LNCaP clone FGC (cell line): ENCODE measurements at places on chromosomes 12 and 14.

- DNase-seq, result no peak
Measured at GRCh38 chr12:80643961-80644360, 63.5 kb upstream of the MYF6 start.

DNA sequence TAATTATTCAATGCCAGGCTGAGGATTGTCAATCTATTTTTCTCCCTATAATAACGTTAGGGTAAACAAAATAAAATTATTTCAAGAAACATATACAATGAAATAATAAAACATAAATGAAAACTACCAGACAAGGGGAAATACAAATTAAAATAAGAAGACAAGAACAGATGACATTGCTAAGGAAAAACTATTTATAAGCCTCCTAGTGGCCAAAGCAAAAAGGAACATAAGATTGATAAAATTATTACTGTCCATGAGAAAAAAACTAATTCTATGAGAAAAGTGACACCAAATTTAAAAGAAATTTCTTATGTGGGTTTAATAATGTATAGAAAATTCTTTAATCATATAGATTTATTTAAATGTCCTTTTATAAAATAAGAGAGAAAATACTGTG lies 294.7 kb downstream of the TTC6 start:
- no peak for DNase-seq

DNA sequence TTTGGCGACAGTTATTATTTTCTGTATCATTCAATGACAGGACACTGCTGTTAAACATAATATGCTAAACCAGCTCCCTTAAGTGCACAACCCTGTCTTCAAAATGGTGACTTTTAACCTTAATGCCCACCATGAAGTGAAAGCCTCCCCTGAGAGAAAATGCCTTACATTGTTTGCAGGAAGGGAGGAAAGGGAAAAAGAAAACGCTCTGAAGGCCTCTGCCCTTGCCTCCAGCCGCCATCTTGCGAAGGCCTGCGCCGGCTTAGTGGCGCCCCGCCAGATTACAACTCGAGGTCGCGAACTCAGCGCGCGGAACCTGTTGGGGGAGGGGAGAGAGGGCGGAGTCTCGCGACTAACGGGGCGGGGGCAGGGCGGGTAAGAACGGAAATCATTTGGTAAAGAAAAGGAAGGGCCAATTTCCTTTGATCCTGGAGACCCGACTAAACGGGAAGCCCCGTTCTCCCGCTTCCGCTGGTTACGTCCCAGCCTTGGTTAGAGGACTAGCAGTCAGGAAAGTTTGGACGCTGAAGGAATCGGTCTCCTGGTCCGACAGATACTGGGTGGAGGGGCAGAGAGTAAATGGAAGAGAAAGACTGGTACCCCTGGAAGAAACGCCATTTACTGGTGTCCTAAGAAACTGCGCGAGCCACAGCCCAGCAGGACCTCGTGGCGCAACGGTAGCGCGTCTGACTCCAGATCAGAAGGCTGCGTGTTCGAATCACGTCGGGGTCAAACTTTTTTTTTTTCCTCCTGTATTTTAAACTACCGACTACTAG lies 11.6 kb upstream of the TMPO start:
- DNase-seq, result peak; percentile 70

DNA sequence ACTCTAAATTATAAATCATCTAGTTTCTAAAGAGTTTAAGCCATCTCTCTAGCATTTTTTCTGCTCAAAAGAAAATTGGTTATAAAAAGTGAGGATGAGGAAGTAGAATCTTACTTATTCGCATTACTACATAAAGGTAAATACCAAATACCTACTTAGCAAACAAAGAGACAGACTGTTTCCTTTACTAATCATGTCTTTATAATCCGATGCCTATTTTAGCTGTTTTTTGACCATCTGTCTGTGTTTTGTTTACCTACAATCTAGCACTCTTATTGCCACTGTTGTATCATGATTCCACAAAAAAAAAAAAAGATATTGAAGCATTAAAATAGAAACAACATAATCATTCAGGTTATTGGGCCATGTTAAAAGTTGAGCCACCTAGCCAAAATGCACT lies 396.2 kb downstream of the PAWR start:
- no peak for DNase-seq

GRCh38 chr12:88726806-88727720 lies 146.8 kb upstream of the KITLG start:
- DNase-seq, result no peak

DNA sequence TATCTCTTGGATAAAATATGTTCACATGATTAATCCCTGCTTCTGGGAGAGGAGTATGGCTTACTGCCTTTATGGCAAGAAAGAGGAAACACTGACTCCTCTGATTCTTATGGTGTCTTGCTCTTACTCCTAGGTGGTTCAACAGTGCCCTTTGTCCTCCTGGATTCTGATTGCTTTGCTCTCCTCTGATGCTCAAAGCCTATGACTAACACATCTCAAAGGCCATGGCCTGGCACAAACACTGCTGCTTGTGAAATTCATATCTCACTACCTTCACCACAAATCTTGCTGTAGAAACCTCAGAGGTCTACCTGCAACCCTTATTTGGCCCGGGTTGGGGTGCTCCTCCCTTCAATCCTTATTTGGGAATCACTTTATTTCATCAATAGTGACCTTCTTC lies 217.2 kb downstream of the C12orf50 start:
- DNase-seq, result no peak

DNA sequence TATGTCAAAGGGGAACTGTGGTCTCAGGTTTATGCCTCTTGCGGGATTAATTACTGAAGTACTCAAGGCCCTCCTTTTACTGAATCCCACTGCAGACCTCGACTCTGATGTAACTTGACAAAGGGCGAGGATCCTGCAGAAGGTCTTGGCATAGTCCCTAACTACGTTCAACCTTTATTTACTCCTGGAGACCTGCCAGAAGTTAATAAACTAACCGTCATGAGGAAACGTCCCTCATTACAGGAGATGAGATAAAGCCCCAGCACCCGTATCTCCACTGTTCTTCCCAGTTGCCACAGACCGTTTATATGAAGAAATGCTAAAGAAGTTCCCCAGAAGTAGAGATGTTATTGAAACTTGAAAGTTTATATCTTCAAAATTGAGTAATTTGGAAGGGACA lies 190.9 kb downstream of the ETV6 start:
- DNase-seq, result peak; percentile 86

GRCh38 chr14:24681056-24681455 lies 47.1 kb upstream of the GZMB start:
- DNase-seq, result no peak

- no peak for DNase-seq
Measured at GRCh38 chr14:98345161-98345560, 926.8 kb downstream of the BCL11B start.

DNA sequence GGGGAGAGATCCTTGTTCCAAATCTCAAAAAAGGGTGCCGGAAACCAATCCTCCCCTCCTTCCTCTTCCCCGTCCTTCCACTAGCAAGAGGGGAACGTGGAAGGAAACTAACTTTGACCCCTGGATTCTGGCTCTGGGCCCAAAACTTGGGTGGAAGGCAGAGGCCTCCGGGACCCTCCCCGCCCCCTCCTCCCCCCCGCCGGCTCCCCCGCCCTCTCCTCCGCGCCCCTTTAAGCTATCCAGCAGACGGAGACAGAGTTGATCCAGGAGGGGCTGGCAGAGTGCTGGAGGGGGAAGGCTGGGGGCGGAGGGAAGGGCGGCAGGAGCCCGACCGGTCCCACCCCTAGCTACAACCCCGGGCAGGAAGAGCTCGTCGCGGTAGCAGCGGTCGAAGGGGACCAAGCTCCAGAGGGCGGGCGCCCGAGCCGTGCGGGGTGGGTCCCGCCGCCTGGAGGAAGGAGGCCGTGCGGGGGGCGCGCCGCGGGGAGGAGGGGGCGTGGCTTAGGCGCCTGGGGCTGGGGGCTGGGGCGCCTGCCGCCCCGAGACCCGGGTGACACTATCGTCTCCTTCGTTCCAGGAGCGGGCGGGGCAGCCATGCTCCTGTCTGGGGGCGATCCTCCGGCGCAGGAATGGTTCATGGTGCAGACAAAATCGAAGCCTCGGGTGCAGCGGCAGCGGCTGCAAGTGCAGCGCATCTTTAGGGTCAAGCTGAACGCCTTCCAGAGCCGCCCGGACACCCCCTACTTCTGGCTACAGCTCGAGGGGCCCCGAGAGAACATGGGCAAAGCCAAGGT lies at the start of gene NYNRIN:
Gene NYNRIN (plus strand): TSS at position 351 of the 794 bp plus-strand sequence. CDS start 244 bp downstream, at position 595.
- DNase-seq, result no peak

- DNase-seq, result no peak
Measured at GRCh38 chr14:20295067-20295466, 10.7 kb downstream of the TTC5 start.

DNA sequence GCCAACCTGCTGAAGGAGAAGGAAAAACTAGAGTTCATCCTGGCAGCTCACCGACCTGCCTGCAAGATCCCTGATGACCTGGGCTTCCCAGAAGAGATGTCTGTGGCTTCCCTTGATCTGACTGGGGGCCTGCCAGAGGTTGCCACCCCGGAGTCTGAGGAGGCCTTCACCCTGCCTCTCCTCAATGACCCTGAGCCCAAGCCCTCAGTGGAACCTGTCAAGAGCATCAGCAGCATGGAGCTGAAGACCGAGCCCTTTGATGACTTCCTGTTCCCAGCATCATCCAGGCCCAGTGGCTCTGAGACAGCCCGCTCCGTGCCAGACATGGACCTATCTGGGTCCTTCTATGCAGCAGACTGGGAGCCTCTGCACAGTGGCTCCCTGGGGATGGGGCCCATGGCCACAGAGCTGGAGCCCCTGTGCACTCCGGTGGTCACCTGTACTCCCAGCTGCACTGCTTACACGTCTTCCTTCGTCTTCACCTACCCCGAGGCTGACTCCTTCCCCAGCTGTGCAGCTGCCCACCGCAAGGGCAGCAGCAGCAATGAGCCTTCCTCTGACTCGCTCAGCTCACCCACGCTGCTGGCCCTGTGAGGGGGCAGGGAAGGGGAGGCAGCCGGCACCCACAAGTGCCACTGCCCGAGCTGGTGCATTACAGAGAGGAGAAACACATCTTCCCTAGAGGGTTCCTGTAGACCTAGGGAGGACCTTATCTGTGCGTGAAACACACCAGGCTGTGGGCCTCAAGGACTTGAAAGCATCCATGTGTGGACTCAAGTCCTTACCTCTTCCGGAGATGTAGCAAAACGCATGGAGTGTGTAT lies 2.4 kb downstream of the FOS start:
- no peak for DNase-seq

GRCh38 chr12:52444647-52445595 lies 7.0 kb downstream of the KRT6B start:
- no peak for DNase-seq

DNA sequence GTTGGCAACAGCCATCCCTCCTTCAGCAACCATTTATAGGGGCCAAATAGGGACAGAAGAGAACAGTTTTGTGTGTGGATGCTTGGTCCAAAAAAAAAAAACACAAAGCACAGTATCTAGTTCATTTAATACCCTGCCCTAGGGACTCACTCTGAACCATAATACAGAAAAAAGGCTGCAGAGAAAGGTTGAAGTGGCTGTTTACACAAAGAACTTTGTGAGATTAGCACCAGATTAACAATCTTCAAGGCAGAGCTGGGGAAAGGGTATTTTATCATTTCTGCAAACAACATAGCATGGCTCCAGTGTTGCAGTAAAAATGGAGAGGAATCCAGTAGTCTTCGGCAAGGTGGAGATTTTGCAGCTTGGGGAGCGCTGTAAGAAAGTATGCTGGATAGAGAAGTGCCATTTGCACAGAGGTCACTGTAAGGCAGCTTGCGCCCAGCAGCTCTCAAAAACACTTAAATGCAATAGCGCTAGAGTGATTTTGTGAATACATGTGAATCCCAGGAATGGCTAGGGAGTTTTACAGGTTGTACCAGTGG lies 124.2 kb upstream of the PLEKHA5 start:
- no peak for DNase-seq

- no peak for DNase-seq
Measured at GRCh38 chr12:92362785-92363184, 217.1 kb upstream of the BTG1 start.

- no peak for DNase-seq
Measured at GRCh38 chr14:65791191-65791981, 378.9 kb downstream of the FUT8 start.

DNA sequence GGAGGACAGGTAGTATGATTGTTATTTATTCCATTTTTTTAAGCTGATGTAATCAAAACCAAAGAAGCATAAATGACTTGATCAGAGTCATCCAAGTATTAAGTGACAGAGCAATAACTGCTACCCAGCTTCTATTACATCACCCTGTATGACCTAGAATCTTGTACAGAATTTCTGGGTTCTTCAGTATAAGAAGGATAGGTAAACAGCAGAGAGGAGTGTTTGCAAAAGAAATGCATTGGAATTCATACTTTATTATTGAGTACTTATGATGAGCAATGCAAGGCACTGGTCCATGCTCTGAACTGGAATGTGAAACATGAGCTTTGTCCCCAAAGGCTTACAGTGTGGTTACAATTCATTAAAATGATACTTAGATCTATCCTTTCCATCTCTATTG lies 916.8 kb downstream of the DIO2 start:
- DNase-seq, result no peak

GRCh38 chr14:95667249-95667693 lies 19.0 kb upstream of the TCL1B start:
- no peak for DNase-seq

DNA sequence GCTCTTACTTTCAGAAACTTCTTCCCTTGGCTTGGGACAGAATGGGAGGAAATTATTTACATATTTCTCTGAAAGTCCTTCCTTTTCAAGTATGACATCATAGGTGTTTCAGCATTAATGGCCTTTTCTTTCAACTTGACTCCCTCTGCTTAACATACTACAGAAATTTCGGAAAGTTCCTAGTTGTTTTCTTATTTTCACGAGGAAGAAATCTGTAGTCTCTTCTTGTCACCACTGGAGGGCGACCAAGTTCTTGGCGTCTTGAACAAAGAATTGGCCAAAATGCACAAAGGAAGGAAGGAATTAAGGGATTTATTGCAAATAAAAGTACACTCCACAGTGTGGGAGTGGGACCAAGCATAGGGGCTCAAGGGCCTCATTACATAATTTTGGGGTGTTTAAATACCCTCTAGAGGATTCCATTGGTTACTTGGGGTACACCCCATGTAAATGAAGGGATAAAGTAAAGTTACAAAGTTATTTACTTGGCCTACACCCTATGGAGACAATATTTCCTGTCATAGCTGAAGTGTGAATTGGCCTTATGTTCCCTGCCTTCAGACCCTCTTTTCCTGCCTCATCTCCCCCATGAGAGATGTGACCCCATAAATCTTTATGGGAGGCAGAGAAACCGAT lies 70.4 kb downstream of the RPL10L start:
- peak; percentile 23 for DNase-seq

DNA sequence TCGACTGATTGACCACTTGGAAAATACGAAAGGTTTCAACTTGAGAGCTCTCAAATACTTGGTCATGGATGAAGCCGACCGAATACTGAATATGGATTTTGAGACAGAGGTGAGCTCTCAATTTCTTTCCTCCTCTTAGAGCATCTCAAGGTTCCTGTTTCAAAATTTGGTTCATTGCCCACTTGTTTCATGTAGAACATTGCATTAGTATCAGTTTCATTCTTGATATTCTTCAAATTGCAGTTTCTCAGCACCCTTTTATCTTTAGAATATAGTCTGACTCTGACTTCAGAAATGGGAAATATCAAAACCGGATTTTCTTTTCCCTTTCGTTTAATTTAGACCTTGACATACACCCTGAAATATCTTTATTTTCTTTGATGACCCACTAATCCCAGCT lies 8.8 kb downstream of the DDX47 start:
- no peak for DNase-seq

GRCh38 chr14:74619672-74620131 lies 7.7 kb upstream of the LTBP2 start:
- DNase-seq, result no peak

- no peak for DNase-seq
Measured at GRCh38 chr14:105582639-105583038, 56.3 kb downstream of the TMEM121 start.
